ENCODE measurements at places on chromosomes 11 and 22.

GRCh38 chr11:61949169-61950034 lies 749 bp upstream of the BEST1 start:
- peak; percentile 81 for DNase-seq

- DNase-seq, result peak; percentile 12
These were observed 1.1 kb downstream of the EED start for GRCh38 chr11:86245369-86246292.

DNA sequence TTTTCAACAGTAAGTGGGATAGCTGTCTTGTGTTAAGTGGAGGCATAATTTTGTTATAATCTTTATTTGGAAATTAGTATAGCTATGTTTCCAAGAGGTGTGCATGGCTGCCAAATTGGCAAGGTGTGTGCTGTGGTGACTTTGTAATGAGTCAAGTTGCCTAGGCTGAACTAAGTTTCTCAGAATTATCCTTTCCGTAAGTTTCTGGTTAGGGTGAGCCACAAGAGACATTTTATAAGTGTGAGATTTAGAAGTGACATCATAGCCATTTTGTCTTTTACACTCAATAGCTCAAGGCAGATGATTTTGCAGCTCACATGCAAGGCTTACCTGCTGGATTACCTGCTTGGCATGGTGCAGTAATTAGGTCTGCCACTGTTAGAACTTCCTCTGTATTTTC lies 90.3 kb downstream of the C11orf87 start:
- DNase-seq, result no peak

DNA sequence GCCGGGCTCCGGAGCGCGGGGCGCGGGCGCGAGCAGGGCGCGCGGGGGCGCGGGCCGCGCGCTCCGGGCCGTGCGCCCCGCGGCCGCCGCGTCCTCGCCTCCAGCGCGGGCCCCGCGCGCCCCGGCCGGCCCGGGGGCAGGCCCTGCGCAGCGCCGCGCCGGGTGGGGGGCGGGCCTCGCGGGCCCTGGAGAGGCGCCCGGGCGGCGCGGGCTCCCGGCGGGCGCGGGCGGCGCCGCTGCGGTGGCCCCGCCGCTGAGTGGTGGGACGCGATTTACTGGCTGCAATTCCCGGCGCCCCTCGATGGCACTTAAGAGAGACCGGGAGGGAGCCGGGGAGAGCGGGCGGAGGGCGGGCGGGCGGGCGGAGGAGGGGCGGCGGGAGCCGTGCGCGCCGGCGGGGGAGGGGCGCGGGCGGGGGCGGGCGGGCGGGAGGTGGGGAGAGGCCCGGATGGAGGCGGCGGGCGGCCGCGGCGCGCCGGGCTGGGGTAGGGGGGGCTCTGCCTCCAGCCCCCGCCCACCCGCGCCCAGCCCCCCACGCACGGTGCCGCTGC lies 73.2 kb upstream of the TCF20 start:
- DNase-seq, result peak; percentile 45

- DNase-seq, result no peak
These were observed 351.1 kb downstream of the BUD13 start for GRCh38 chr11:116421529-116422185.

DNA sequence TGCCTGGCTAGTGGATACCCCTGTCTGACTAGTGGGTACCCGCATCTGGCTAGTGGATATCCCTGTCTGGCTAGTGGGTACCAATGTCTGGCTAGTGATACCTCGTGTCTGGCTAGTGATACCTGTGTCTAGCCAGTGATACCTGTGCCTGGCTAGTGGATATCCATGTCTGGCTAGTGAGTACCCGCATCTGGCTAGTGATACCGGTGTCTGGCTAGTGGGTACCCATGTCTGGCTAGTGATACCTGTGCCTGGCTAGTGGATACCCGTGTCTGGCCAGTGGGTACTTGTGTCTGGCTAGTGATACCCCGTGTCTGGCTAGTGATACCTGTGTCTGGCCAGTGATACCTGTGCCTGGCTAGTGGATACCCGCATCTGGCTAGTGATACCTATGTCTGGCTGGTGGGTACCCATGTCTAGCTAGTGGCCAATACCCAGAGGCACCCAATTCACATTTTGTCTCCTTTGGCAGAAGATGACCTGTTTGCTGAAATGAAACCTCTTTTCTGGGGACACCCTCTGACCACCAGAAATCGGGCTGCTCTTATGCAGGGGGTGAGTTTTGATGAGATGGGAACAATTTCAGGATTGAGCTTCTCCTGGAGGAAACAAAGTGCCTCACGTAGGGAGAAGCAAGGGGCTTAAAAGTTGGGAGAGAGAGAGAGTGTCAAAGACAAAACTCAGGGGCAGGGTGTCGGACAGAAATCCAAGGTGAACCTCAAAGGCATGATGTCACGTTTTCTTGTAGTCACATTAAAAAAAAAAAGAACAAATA lies 63.4 kb downstream of the SMIM38 start:
- no peak for DNase-seq

- no peak for DNase-seq
These were observed 1.2 kb upstream of the MRGPRF start for GRCh38 chr11:69014084-69014851.

DNA sequence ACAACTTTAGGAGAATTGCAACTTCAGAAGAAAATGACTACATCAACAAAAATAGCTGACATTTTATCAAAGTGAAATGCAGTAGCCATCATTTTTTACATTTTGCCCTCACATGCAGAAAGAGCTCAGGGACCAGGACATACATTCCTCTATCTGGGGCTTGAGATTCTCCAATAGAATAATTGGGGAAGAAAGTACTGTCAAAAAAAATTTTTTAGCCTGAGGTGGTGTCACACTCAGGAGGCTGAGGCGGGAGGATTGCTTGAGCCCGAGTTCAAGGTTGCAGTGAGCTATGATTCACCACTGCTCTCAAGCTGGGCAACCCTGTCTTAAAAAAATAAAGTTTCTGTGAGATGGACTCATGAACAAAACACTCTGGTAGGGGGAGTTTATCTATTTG lies 32.2 kb upstream of the DEPDC7 start:
- no peak for DNase-seq

DNA sequence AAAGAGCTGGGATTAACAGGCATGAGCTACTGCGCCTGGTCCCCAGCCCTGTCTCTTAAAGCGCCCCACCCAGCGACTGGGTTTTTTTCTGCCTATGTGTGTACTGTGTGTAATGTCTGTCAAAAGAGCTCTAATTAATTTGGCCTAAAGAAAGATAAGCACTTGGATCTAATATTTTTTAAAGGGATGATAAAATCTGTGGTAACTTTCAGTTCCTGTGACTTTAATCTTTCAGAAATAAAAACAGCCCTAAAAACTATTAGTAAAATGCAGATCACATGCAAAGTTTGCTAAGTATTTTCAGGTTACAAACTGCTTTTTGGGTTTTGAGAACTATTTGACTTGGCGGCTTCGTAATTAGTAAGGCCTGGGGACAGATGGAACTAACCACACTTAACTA lies 1358.7 kb downstream of the LRRC4C start:
- no peak for DNase-seq

- no peak for DNase-seq
These were observed 9.5 kb upstream of the SH3BP1 start for GRCh38 chr22:37629928-37630327.

DNA sequence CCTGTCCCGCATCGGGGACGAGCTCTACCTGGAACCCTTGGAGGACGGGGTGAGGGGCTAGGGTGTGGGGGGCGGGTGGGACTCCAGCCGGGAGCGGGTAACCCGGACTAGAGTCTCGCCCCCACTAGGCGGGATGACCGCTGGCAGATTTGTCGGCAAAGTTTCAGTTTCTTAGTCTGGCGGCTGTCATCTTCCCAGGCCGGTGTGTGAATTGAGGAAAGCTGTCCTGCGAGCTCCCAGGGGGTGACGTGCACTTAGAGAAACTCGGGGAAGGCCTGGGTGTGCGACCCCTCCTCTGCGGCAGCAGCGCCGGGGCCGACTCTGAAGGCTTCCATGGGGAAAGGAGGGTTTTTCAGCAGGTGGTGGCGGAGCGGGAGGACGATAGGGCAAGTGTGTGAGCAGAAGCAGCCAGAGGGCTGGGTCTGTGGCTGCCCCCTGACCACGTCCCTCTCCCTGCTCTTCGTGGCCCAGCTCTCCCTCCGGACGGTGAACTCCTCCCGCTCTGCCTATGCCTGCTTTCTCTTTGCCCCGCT lies 463 bp downstream of the RAD9A start:
- DNase-seq, result no peak

- no peak for DNase-seq
These were observed 155.1 kb upstream of the SOX6 start for GRCh38 chr11:16511116-16512114.

GRCh38 chr11:103633819-103634590 lies 402.4 kb upstream of the DDI1 start:
- DNase-seq, result no peak

GRCh38 chr22:29316141-29316828 lies 788 bp upstream of the RASL10A start:
- no peak for DNase-seq

All from H54 (cell line).